Caki2 (cell line): ENCODE measurements at places on chromosomes 7 and 10. TPM values are rescaled to one million over a fixed set of nuclear protein-coding genes. Genes with fewer than 3 reads are reported as not detected.

The UNC5B gene
- 0.20 TPM in 1 of 2 replicates, not detected in the other for total RNA-seq

The CYP3A4 gene
- not detected in 2 replicates for total RNA-seq

The FZD8 gene
- total RNA-seq = 23.4 and 26.5 TPM in 2 replicates

The FBXL13 gene
- 0.34 TPM in 1 of 2 replicates, not detected in the other for total RNA-seq

The ZNF488 gene
- 0.41 TPM in 1 of 2 replicates, not detected in the other for total RNA-seq

The BCCIP gene
- 52.0 and 71.8 TPM in 2 replicates for total RNA-seq

The CDC123 gene
- total RNA-seq = 164 and 191 TPM in 2 replicates

The TMEM225B gene
- not detected in 2 replicates for total RNA-seq

The VDAC2 gene
- total RNA-seq = 221 and 252 TPM in 2 replicates

GRCh38 chr10:132001238-132001972 lies 19.7 kb upstream of the BNIP3 start:
- DNase-seq = peak; percentile 81

GRCh38 chr10:100282907-100283306 lies 3.6 kb downstream of the BLOC1S2 start:
- DNase-seq = no peak

DNA sequence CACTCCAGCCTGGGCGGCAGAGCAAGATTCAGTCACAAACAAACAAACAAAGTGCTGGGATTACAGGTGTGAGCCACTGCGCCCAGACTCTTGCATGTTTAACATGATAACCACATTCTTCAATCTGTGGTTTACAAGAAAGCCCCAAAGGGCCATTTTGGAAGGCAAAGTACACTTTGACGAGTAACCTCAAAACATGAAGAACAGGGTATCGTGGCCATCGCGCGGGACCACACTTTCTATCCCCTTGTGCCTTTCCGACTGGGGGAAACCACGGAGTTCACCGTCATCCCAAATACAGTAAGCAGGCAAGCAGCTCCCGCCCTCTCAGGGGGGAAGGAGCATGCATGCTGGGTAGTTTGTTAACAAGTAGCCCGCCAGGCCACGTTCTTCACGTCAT lies 125.2 kb downstream of the RNF216 start:
- no peak for DNase-seq

DNA sequence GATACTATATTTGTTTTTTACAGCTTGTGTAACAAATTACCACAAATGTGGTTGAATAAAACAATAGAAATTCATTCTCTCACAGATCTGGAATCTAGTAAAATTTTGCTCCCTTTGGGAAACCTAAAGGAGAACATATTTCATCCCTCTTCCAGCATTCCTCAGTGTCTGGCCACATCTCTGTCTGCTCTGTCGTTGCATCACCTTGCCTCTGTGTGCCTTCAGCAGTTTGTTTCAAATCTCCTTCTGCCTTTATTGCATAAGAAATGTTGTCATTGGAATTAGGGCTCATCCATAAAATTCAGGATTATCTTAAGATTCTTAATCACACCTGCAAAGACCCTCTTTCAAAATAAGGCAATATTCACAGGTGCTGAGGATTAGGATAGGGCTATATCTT lies 14.5 kb downstream of the OR2A14 start:
- no peak for DNase-seq

DNA sequence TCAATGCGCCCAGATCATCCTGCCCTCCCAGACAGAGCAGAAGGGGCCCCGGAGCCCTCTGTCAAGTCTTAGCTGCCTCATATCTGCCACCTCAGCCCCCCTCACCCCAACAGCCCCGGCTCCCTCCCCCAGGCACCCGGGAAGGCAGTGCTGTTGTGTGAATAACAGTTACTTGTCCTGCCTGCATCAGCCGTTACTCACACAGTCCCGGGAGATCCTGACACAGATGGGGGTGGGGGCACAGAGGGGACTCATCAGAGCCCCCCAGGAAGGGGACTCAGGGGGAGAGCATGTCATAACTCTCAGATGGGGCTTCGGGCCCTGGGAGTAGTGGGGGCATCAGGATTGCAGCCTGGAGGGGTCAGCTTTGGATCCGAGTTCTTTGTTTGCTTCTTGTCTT lies 12.4 kb upstream of the SERPINE1 start:
- DNase-seq = no peak

DNA sequence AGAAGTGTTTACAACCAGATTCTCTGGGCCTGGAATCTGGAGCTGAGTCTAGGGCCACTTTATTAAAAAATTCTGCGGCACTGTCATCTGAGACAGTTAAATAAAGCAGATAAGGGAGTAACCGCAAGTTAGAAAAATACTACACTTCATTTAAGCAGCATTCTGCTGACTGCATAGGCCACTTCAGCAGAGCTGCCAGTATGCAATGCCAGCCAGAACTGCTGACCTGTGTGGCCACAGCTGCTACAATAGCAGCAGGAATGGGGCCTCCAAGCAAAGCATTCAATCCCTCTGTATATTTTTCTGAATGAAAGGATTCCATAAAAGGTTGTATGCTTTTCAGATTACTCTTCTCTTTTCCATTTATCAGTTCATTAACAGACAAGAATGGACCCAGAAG lies 136.0 kb downstream of the COL28A1 start:
- no peak for DNase-seq

- no peak for DNase-seq
Measured at GRCh38 chr7:47376991-47377616, 204.8 kb downstream of the TNS3 start.

GRCh38 chr7:2786607-2787116 lies 57.4 kb downstream of the GNA12 start:
- DNase-seq = no peak

DNA sequence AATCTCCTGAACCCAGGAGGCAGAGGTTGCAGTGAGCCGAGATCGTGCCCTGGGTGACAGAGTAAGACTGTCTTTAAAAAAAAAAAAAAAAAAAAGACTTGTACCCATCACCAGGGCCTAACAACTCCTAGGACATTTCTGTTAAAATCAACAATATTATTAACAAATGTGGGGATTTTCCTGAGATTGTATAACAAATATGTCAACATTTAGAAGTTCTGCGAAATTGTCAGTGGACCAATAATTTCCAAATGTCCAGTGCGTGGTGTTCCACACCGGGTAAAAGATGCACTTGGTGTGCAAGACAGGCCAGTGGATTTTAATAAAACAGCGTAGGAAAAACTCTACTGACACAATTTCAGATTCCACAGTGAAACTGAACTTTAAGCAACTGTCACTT lies 71.1 kb downstream of the TNS3 start:
- no peak for DNase-seq

GRCh38 chr7:151248346-151249033 lies at the start of gene SMARCD3:
Gene SMARCD3, minus strand, starts transcription at chr7:151248694. Its CDS starts 132 bp downstream, at chr7:151248562.
- peak; percentile 56 for DNase-seq

GRCh38 chr10:4807761-4808507 lies 18.1 kb upstream of the AKR1E2 start:
- DNase-seq = peak; percentile 42

GRCh38 chr7:39428221-39428620 lies 138.0 kb upstream of the YAE1 start:
- peak; percentile 17 for DNase-seq

DNA sequence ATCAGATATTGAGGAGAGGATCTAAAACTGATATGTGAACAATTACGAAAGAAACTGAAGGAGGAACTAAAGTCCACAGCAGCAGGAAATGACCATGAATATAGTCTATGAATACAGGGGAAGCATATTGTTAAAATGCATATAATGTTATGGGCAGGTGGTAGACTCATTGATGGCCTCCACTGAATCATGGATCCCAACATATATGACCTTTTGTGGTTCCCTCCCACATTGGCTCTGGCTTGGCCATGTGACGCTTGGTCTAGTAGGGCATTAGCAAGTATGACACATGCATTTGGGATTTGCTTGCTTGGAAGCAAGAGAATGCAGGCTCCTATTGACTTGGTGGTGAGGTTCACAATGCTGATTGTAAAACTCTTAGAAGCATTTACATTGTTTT lies 55.2 kb upstream of the RAB18 start:
- DNase-seq = peak; percentile 13

- DNase-seq = no peak
Measured at GRCh38 chr7:26633557-26633956, 230.8 kb downstream of the SKAP2 start.

DNA sequence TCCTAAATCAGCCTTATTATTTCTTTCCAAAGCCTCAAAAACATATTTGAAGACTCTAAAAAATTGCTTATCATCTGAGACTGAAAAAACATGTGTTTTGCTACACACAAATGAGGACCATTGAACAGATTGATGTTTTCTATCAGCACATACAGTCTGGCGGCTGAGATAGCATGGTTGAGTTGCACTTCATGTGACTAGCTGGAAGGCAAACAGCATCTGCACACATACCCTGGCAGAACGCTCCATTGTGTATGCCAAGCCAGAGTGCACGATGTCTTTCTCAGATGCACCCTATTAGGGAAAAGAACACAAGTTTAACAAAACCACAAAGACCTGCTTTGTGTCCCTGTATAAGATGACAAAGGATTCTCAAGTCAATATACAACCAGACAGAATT lies 33.0 kb downstream of the FAM25A start:
- DNase-seq = no peak

DNA sequence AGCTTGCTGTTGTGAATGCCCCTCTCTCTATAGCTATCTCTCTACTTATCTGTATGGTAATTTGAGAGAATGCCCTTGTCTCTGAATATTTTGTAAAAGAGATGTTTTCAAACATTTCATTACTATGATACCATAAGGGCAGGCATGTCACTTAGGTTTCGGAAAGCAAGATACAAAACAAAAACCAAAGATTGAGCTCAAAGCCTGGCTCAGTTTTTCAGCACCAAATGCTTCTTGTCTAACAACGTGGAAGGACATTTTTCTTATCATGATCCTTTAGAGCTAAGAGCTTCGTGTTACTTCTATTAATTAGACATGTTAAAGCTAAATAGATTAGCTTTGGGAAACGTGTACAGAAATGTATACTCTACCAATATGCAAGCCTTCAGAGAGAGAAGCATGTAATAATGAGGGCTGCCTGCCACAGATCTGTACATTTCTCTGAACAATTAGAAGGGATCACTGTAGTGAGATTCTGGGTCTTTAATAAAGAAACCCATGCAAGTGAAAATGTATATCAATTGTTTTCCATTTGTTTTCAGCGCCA lies 148.9 kb downstream of the ARID5B start:
- DNase-seq = no peak
